ENCODE measurements at places on chromosomes 11 and 22.
A peak's percentile ranks its signal among the peaks of the same experiment; 100 is the strongest.

DNA sequence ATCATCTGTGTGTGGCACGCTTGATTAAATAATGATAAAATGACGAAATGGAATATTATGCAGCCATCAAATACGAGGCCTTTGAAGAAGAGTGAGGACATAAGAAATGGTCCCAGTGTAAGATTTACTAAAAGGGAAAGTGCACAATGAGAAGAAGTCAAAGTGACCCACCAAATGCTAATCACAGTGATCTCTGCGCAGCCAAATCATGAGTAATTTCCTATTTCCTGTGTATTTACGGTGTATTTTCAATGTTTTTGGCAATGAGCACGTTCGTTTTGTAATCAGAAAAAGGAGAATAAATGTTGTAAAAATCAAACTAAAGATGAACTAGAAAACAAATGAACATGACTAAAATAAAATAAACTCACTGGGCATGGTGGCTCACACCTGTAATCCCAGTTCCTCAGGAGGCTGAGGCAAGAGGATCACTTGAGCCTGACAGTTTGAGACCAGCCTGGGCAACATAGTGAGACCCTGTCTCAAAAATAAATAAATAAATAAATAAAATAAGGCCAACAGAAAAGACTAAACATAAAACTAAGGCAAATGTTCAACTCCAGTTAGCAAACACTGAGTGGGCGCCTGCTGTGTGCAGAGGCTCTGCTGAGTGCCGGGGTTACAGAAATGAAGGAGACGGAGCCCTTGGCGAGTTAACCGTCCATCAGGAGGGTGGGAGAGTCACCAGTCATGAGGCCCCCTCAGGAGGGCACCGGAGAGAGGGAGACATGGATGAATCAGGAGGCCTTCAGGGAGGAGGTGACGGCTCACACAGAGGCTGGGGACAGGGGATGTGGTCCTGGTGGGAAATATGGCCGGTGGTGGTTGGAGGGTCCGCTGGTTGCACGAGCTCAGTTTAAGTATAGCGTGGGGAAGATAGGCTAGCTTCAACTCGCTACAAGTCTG lies 26.0 kb upstream of the CBX7 start:
- DNase-seq: no peak

GRCh38 chr11:119533462-119533861 lies 110.5 kb upstream of the THY1 start:
- DNase-seq: no peak

DNA sequence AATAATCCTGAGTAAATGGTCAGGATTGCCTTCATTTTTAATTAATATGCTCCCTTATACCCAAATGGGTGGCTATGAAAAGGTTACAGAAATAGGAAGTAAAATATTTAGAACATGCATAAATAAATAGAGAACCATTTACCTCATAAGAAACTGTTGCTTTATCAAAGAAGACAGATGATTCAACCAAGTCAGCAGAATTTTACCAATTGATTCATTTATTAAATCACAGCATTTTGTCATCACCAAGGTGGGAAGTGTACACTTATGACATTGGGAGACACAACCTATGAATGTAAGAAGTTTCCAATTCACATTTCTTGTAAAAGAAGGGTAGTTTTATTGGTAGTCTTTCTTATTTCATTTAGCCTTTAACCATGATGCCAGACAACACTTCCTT lies 870.3 kb upstream of the CHORDC1 start:
- DNase-seq: no peak

DNA sequence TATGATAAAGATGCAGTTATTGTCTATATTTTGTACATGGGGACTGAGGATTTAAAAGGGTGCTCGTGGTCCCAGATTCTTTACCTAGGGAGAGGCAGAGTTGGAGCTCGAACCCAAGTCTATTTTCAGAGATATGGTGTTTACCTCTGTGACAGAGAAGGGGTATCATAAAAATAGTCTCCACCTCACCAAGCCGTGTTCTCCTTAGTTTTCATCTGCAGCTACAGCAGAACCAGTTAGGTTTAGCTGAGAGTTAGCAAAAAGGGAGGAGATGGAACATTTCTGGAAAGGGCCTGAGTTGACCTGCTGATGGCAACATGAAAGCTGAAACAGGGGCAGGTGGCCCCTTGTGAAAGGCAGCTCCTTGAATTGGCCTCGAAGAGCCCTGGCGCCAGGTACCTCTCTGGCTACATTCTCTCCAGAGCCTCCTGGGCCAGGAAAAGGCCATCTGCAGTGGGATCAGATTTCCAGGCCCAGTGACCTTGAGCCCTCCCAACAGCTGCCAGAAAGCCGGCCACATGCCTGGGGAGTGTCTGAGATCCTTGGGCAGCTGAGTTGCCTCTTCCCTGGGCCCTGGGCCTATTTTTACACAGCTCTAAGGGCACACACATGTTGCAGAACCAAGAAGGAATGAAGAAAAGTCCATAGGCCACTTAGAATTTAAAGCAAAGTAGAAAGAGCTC lies 136.6 kb downstream of the NAV2 start:
- DNase-seq: no peak

- DNase-seq: no peak
Observed at GRCh38 chr22:43036282-43036829, 21.4 kb upstream of the PACSIN2 start.

GRCh38 chr11:8082391-8083087 lies 1.5 kb downstream of the TUB start:
- no peak for DNase-seq

DNA sequence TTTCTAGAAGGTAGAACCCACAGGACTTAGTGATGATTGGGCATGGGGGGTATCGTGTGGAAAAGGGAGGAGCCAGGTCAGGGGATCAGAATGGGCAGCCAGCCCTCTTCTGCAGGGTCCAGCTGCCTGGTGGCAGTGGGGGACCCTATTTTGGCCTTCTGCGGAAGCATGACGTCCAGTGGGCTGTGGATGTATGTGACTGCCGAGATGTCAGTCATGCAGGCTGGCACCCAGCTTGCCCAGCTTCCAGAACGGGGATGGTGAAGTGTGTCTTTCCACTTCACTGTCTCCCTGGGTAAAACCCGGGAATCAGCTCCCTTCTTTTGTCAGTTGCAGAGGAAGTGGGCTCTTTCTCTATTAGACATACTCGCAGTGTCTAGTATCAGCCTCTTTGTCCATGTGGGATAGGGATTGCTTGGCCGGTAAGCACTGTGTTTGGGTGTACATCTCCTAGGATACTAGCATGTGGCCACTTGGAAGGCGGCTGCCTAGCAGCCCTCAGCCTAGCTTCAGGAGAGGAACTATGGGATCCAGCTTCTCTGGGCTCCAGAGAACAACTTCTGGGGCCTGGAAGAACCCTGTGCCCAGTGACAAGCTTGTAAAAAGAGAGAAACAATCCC lies 51.4 kb downstream of the GRIK4 start:
- DNase-seq: no peak

- no peak for DNase-seq
Observed at GRCh38 chr11:113593698-113594308, 112.3 kb downstream of the TMPRSS5 start.

DNA sequence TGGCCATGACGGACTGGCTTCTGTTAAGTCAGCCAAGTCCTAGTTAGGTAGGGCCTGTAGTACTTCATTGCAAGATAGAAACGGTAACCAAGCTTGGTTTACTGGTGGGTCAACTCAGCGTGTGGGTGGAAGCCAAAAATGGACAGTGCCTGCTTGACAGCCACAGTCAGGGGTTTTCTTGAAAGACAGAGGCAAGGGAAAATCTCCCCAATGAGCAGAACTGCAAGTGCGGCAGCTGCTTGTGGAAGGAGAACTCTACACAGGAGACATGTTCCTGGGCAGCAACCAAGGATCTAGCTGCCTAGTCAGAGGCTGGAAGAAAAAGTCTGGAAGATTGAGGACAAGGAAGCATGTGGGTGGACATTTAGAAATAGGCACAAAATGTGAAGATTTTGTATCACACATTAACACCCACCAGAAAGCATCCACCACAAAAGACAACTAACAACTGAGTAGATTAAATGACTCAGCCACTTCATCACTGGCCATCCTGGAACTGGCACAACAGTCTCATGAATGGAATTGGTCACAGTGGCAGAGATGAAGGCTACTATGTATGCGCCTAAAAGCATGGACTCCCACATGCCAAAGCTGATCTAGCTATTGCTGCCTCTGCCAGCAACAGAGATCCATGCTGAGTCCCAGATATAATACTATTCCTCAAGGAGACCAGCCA lies 40.9 kb upstream of the SCUBE2 start:
- no peak for DNase-seq

- DNase-seq: no peak
Observed at GRCh38 chr11:2208691-2209369, 37.2 kb upstream of the TH start.

DNA sequence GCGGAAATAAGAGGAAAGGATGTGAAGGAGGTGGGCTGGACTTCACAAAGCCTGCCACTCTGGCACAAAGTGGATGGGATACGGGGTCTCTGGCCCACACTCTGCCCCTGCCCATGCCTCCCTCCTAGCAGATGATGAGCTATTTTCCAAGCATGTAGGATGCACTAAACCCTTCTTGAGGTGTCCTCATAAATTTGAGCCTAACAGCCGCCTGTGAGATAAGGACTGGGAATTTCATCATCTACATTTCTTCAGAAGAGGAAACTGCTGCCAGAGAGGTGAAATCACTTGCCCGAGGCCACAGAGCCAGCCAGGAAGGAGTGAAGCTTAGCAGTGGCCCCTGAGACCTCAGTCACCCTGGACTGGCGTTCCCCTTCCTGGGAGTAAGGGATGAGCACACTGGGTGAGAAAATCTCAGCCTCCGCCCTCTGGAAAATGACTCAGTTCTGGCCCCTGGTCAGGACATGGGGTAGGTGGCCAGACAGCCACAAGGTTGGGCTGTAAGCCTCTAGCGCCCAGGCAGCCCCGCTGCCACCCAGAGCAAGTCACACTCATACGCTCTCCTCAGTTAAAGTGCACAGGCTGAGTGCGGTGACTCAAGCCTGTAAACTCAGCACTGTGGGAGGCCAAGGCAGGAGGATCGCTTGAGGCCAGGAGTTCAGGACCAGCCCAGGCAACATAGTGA lies 27.9 kb downstream of the MB start:
- peak; percentile 91 for DNase-seq

GRCh38 chr22:49510718-49511117 lies 317.0 kb downstream of the BRD1 start:
- DNase-seq: no peak

- no peak for DNase-seq
Observed at GRCh38 chr22:39026509-39027150, 5.7 kb downstream of the APOBEC3D start.

DNA sequence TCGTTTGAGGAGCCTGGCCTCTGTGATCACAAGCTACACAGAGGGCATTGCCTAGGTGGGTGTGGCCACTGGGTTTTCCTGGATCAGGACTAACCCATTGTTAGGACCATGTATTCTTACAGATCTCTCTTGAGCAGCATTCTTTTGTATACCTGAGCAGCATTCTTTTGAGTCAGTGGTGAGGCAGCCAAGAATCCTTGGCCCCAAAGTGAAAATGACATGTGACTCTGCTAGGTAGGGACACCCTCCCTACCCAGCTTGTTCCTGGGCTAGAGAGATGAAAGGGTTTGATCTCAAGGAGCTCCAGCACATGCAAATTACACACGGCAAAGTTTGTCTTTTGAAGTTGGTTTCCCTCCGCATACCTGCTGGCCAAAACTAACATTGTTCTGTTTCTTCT lies 55.0 kb upstream of the HORMAD2 start:
- no peak for DNase-seq

GRCh38 chr11:43917851-43918250 lies 24.6 kb upstream of the C11orf96 start:
- DNase-seq: no peak

DNA sequence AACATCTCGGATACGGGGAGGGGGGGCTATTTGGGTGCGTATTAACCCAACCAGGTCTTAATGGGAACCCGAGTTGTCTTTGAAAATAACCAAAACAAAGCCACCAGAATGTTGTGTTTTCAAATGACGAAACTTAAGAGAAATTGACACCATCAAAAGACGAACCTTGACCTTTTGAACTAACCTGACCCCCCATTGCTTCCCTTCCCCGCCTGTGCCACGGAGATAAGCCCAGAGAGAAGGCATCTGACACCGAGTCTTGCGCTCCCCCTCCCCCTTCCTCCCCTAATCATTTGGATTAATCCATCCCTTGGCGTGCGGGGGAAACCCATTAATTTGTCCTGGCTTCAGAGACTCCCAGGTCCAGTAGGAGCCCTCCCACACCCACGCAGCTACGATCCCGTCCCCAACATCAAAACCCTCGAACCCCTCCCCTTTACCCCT lies 4.5 kb upstream of the GCAT start:
- no peak for DNase-seq

DNA sequence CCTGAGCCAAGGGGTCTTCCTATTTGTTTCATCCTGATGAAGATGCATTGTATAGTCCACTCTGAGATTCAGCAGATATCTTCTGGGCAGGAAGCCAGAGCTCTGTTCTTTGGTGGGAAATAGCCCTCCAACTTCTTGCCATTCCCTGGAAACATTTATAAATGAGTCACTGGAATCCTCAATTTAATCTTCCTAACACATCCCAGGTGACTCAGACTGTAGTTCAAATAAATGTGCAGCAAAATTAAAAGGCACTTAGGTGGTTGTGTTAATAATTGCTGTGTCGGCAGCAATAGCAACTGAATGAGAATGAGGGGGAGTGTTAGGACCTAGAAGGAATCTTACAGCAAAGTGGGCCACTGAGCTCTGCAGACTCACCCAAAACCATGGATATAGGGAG lies 108.6 kb downstream of the INSC start:
- DNase-seq: no peak

GRCh38 chr11:10181811-10182210 lies 112.2 kb downstream of the SBF2 start:
- DNase-seq: no peak

DNA sequence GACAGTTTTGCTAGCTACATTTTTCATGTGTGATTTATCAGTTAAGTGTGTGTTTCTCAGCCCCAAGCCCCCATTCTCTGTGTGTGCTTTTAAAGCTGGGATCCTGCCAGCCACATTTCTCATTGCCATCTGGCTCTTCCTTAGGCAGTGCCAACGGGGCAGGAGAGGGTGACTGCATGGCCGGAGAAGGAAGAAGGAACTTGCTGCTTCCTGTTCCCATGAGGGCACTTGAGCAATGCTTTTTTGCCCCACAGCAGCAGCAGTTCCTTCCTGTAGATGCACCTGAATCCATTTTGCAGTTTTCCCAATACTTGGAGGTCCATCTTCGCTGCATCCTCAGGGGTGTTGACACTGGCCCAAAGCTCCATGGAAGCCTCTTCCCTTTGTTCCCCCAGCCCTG lies 37.5 kb downstream of the TNRC6B start:
- peak; percentile 64 for DNase-seq

- peak; percentile 91 for DNase-seq
Observed at GRCh38 chr11:3781423-3781822, 15.9 kb downstream of the NUP98 start.

- DNase-seq: peak; percentile 30
Observed at GRCh38 chr22:46617207-46617985, 2.8 kb upstream of the GRAMD4 start.

- DNase-seq: no peak
Observed at GRCh38 chr11:94732617-94733281, 35.4 kb upstream of the AMOTL1 start.

GRCh38 chr11:130573767-130574166 lies 125.3 kb downstream of the ADAMTS15 start:
- DNase-seq: no peak
